Activated CD4-positive, alpha-beta T cell treated with anti-CD3 and anti-CD28 coated beads, Interleukin-2, amount 10 ng/mL, durations not matched to agents 7 days and 5 days (primary cell): ENCODE measurements at places on chromosomes 1 and 21.

GRCh38 chr21:33071770-33072306 lies 1.9 kb downstream of the OLIG1 start:
- peak; percentile 8 for DNase-seq

- no peak for DNase-seq
Measured at GRCh38 chr1:47725000-47725473, 272.1 kb downstream of the TRABD2B start.

- DNase-seq: no peak
Measured at GRCh38 chr1:40382601-40383000, 9.1 kb downstream of the SMAP2 start.

DNA sequence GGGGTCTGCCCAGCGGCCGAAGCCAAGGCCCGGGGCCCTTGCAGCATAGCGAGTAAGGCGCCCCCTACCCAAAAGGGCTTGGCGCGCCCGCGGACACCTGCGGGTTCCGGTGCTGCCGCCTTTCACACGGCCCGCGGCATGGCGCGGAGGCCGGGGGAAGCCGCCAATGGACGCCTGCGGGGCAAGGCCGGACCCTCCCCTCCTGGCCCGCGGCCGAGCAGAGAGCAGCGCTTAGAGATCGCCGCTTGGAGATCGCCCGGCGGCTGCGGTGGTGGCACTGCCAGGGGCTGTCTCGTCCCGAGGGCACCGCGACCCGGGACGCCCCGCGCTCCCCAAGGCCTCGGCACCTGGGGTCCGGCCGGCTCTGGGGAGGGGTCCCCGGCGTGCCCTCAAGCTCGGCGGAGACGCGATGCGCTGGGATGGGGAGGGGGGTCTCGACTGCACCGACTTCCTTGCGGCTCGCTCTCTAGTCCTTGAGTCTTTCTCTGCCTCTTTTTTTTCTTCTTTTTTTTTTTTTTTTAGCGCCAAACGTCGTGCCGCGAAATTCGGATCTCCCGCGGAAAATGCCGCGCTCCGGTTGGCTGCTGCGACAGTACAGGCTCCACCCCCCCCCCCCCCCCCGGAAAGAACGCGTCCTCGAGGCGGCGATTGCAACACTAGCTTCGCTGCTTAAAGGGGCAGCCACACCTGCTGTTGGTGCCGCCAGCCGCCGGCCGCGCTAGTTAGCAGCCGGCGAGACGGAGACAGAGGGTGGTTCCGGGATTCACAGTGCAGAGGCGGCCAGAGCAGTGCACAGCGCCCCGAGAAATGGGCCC lies at the start of gene E2F2:
E2F2 (minus strand) TSS at position 487 of the 815 bp plus-strand sequence; CDS start at position 47, 440 bp downstream.
- peak; percentile 88 for DNase-seq

GRCh38 chr1:152866321-152866720 lies 6.5 kb downstream of the LCE7A start:
- no peak for DNase-seq

GRCh38 chr1:221567859-221568507 lies 173.9 kb downstream of the DUSP10 start:
- no peak for DNase-seq

DNA sequence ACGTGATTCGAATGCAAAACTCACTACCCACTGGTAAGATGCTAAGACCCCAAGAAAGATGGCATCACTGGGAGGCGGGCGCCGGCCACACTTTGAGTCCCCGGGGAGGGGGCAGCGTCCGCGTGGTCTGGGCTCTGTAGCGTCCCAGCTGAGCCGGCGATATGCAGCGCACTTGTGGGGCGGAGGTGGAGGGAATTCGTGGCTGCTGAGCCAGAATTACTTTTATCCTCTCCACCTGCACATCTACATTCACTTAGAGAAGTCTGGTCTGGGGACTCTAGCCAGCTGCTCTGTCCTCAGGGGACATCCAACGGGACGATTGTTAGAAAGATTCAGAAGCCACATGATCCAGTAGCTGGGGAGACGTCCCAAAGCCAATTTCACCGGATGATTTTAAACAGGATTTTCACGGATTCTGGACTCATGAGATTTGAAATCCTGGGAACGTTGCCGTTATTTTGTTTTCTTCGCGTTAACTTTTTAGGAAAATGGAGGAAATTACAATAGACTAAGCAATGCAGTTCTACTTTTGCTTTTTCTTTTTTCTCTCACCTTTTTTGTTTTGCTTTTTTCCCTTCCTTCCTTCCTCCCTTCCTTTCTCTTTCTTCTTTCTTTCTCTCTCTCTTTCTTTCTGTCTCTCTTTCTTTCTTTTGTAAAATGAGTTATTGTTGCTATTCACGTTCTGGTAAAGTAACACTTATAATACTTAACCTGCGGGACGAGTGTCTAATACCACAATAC lies 1.3 kb downstream of the JAM2 start:
- no peak for DNase-seq

GRCh38 chr1:203440771-203441170 lies 34.8 kb upstream of the PRELP start:
- DNase-seq: no peak

DNA sequence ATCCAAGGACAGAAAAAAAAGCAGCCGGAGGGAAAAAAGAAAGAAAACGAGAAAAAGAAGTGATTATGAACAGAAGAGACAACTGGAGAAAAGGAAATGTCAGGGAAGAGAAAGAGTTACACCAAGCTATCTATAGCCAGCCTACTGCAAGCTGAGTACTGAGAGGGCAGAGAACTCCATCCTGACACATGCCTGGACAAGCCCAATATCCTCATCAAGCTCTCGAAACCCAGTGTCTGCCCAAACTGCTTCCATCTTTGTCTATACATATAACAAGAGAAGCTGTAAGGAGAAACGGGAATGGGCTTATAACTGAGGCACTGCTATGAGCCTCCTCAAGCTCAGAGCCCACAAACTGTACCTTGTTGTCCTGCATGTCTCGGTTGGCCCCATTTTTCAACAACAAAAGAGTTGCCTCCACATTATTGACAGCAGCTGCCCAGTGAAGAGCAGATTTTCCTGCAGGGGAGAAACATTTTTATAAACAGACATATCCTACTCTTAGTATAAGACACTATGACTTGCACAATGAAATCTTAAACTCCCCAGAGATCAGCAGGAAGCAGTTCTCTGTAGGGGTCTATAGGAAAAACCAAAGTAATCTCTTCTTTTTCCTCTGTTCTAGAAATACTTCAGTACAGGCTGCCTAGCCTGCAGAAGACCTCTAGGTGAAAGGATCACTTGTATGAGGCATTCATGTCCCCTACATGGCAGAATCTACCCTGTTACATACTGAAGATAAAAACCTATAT lies 21.2 kb upstream of the ADAM30 start:
- DNase-seq: no peak

GRCh38 chr1:147798731-147799130 lies 38.3 kb upstream of the GJA5 start:
- DNase-seq: no peak

- no peak for DNase-seq
Measured at GRCh38 chr1:115727706-115728249, 40.7 kb downstream of the CASQ2 start.

GRCh38 chr1:8712413-8713231 lies 104.8 kb downstream of the RERE start:
- DNase-seq: no peak

GRCh38 chr21:33059380-33059841 lies 10.5 kb upstream of the OLIG1 start:
- no peak for DNase-seq

DNA sequence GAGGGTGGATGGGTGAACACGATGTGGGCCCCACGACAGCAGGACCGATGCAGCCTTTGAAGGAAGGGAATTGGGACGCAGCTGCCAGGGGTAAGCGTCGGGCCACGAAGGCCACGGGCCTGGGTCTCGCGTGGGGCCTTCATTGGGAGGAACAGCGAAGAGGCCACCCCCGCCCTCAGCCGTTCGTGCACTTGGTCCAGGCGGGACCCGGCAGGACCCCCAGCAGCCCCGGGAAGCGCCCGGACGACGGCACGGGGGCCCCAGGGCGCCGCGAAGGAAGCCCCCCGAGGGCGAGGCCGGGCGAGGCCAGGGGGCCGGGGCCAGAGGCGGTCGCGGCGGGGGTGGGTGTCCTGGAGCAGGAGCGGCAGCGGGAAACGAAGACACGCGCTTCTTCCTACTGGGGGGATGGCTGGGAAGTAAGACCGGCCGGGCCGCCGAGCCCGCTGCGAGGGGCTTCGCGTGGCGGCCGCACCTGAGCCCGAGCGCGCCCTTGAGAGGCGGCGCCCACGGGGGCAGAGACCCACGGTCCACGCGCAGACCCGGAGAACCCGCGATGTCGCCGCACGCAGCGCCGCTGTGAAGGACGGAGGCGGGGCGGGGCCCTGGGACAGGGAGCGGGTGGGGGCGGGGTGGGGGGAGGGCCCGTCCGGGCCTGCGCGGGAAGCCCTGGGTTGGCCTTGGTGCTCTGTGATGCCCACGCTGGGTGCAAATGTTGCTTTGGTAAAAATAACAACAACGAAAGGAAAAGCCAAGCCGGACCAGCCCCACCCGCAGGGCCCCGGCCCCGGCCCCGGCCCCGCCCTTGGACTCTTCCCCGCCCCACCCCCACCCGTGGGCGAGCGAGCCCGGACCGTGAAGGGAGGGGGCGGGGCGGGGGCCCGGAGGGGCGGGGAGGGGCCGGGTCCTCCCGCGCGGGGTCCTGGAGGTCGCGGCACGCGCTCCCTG lies 56.0 kb upstream of the ADARB1 start:
- no peak for DNase-seq

DNA sequence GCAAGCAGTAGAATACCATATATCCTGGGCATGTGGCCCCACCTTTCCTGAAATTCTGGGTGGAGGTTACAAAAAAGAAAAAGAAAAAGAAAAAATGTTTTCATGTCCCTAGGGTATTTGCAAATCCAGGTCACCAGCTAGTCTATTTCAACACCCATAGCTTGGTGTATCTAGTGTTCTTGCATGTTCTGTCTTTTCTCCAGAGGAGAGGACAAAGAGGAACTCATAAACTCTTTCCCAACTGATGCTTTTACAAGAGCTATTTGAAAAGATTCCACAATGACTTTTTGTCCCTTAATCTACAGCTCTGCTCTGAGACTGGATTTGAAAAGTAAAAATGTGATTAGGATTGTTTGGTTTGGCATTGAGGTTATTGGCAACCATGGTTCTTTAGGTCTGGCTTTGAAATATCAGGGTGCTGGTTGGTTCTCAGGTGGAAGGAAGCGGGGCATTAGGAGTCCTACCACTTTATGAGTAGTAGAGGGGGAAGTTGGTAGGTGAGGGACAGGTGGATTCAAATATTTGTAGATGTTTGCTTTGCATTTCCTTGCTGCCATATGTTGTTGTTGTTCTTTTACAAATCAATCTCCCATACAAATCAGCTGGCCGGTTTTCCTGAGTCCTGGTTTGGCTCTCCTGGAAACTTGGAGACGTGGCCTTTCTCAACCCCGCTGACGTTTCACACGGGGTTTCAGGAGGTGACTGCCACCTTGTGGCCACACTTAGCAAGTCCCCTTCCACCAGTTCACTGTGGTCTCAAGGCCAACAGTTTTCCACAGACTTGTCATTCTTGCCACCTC lies 126.7 kb upstream of the KIAA0040 start:
- DNase-seq: peak; percentile 74

DNA sequence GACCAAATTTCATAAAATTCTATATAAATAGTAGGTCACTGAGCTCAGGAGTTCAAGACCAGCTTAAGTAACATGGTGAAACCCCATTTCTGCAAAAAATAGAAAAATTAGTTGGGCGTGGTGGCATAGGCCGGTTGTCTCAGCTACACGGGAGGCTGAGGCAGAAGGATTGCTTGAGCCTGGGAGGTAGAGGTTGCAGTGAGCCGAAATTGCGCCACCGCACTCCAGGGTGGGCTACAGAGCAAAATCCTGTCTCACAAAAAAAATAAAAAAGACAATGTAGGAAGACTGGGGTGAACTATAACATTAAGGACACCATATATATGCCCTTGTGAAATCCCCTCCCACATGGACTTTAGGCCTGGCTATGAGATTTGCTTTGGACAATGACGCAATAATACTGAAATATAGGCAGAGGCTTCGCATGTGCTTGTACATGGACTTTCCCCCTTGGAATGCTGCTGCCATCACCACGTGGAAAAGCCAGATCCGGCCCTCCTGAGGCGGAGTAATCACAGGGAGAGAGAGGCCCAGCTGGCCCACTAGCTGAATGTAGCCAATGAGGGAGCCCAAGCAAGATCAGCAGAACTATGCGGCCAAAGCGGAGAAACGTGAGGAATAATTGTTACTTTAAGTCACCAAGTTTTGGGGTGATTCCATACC lies 13.1 kb upstream of the USP1 start:
- DNase-seq: no peak

DNA sequence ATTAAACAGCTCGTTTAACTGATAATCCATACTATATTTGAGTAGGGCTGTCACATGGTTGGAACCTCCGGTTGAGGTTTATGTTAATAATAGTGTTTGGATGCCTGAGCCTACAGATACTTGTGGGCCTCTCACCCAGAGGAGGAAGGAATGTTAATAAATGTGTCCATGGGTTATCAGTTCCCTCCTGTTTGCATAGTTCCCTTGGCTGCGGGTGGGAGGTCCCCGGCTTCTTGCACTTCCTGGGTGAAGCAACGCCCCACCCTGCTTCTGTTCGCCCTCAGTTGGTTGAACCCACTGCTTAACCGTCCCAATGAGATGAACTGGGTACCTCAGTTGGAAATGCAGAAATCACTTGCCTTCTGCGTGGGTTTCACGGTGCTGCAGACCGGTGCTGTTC lies 23.6 kb upstream of the GBP1 start:
- no peak for DNase-seq

DNA sequence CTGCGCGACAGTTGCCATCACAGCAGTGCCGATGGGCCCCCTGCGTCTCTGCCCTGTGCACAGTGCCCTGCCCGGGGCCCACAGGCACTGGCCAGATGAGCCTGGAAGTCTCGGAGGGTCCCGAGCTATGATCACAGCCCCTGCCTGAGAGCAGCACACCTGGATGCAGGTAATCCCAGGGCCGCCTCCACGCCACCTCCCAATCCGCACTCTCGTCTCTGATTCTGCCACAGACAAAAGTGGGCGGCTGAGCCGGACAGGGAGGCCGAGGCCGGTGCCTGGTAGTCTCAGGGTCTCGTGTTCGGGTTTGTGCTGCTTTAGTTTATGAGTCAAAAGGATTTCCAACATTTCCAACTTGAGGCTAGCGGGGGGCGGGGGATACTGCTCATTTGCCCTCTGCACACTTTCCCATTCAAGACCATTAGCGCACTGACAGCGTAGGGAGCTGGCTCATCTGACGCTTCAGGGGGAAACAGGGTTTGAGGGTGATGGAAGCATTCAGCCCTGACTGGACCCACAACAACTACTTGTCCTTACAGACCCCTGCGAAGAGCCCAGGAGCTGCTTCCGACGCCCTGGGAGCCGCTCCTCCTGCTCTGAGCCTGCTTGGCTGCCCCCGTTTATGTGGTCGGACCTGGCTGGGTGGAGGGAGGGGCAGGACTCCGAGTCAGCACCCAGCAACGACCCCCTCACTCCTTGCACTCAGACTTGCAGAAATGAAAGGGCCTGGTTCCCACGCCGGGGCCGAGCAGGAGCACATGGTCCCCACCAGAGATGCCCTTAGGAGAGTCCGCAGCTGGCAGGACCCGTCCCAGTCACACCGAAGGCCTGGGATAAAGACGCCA lies 1.8 kb upstream of the TTC34 start:
- DNase-seq: no peak
